ENCODE measurements at places on chromosomes 5 and 9.

DNA sequence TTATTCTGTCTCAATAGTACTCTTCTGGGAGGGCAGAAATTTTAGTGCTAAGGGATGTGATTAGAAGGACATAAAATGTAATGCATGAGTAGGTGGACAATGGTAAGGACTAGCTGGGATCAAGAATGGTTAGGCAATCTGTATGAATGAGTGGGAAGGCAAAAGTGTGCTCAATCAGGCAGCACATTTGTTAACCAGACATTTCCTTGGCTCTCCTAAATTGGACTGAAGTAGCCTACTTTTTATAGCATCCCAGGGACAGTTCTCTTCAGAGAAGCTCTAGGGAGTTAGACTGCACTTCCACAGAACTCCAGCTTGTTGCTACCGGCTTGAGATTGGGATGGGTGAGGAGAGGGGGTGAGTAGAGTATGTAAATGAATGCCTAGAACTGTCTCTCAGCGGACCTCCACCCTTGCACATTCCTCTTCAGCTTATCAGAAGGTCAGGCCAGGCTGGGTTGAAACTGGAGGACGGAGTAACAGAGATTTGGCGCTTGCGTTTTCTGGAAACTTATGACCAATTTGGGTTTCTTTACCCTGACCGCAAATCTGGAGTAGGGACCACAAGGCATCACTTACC lies 19.0 kb upstream of the ARL14EPL start:
- DNase-seq, result no peak

- no peak for DNase-seq
These were observed 143.6 kb upstream of the EFNA5 start for GRCh38 chr5:107814183-107814827.

DNA sequence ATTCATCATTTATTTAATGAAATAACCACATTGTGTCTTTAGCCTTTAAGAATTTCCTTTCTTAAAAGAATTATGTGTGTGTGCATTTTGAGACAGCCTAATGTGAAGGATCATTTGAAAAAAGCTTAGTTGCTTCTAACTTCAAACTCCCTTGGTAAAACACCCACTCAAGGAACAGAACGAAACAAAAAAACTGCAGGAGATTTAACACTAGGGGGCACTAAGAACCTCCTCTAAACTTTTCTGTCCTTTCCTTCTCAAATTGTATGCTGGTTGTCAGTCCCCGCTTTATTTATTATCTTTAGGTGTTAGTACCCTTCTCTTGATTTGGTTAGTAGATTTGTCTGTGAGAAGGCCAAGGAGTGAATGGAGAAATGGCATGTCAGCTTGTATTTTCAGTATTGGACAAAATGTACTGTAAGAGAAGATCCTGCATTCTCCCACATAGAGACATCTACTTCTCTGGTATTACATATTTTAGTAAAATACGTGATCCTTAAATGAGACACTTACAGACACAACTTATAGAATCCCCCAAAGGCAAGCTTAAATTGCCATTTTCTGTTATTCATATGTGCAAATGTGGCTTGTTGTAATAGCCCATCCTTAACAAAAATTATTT lies 229.7 kb downstream of the MRPS30 start:
- DNase-seq, result no peak

DNA sequence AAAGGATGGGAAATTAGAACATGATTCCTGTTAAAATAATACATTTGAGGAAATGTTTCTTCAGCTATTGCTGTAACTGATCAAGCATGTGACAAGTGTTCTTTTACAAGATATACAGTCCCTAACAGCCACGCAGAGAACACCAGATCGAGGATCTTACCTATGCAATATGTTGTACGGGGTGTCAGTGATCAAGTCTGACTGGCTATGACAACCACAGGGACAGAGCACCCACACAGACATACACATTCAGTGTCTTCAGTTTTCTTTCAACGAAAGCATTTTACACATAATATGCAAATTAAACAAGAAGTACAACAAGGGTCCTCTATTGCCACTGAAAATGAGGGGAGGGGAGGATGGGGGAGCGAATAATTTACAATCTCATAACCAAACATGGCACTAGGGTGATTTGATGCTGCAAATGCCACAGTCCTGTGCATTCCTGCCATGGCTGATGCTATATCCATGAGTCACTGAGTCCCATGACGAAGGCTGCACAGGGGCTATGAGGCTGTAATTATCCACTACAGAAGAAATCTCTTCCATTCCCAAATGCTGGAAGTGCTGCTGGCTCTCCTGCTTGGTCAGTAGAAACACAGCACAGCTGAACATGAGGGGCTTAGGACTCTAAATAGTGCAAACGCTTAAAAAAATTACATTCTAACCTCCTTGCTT lies 118.2 kb downstream of the KLHL3 start:
- no peak for DNase-seq

GRCh38 chr5:92207151-92207550 lies 824.0 kb upstream of the ARRDC3 start:
- no peak for DNase-seq

- DNase-seq, result no peak
These were observed 630.1 kb upstream of the KLF4 start for GRCh38 chr9:108119530-108120113.

- DNase-seq, result no peak
These were observed 234.4 kb upstream of the DAPK1 start for GRCh38 chr9:87263291-87263690.

DNA sequence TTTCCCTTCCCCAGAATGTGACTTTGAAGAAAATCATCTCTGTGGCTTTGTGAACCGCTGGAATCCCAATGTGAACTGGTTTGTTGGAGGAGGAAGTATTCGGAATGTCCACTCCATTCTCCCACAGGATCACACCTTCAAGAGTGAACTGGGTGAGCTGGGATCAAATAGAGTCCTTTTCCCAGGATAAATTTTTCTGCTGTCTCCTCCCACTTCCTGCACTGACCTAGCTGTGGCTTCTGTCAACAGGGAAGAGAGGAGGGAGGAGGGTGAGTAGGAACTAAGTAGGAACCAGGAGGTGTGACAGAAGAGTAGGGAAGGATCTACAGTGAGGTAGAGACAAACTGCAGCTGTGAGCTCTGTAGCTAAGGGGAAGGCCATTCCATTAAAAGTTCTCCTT lies 69.3 kb downstream of the MAMDC2 start:
- no peak for DNase-seq

DNA sequence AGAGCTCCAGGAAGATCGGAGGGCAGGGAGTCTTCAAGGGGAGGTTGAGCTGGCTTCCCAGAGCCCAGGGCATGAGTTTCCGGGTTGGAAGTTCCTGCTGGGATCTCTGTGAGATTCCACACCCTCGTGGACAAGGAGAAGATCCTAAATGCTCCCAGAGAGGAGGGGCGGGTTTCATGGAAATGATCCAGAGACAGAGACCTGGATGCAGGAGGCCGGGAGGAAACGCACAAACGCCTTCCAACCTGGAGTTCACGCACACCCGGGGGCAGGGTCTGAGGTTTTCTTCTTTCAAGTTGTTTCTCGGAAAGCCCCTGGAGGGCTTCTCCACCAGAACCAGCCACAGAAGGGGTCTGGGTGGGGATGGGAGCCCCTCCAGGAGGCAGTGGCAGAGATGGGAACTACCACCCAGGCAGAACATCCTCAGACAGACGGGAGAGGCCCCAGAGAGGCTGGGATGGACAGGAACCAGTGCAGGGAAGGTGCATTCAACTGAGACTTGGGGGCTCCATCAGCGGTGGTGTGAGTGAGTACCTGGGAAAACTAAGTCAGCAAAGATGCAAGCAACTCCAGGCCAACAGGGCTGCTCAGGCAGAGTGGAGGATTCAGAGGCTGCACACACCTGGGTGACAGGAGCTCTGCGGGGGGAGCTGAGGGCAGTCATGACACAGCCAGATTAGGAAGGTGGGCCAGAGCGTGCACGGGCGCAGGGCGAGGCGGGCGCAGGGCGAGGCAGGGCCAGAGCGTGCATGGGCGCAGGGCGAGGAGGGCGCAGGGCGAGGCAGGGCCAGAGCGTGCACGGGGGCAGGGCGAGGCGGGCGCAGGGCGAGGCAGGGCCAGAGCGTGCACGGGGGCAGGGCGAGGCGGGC lies 52.1 kb upstream of the EXOC3 start:
- DNase-seq, result no peak

- DNase-seq, result no peak
These were observed 32.9 kb downstream of the ZMAT2 start for GRCh38 chr5:140733098-140733497.

DNA sequence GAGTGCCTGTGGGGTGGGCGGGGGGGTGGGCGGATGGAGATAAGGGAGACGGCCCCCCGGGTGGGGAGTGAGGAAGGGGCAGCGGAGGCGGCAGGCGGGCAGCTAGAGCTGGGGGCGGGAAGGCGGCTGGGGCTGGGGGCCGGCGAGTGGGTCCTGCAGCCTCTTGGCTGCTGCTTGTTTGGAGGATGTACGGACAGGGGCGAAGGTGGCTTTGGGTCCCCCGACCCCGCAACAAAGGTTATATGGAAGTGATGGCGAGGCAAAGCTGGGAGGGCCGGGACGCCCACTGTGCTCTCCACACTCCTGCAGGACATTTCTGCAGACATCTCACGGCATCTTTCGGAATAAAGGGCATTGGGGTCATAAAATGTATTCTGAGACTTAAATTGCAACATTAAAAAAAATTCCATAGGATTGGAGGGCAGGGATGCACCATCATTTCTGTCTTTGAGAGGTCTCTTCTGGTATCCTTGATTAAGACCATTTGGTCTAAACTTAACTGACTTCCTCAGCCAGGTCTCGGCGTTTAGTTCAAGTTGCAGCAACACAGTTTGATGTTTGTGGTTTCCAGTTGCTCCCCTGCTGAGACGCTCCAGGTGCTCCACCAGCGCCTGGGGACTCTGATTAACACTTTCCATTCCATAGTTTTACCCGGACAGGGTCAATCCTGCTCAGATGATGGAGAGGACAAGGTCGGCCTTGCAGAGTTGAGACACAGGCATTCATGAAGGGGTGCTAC lies 101.6 kb upstream of the SSBP2 start:
- DNase-seq, result no peak
